Motor neuron (in vitro differentiated cells): ENCODE measurements at places on chromosomes 16 and 17. TPM values are rescaled to one million over a fixed set of nuclear protein-coding genes. Genes with fewer than 3 reads are reported as not detected.

Gene SPATA22
- 0.13 TPM in 1 of 2 replicates, not detected in the other for total RNA-seq

Gene HDAC5
- total RNA-seq: 23.3 and 28.2 TPM in 2 replicates

Gene TEX19
- total RNA-seq: 0.26 TPM in 1 of 2 replicates, not detected in the other

Gene HBA1
- not detected in 2 replicates for total RNA-seq

Gene KCNG4
- total RNA-seq: 0.18 and 0.31 TPM in 2 replicates

Gene SLC2A4
- 1.4 and 1.6 TPM in 2 replicates for total RNA-seq

Gene HSD11B2
- 2.3 and 7.3 TPM in 2 replicates for total RNA-seq

Gene ARL5C
- total RNA-seq: 0.14 and 0.34 TPM in 2 replicates

Gene ACD
- 16.6 and 20.1 TPM in 2 replicates for total RNA-seq

Gene KRT34
- not detected in 2 replicates for total RNA-seq

Gene SALL1
- 14.2 and 17.2 TPM in 2 replicates for total RNA-seq

Gene ARHGDIA
- total RNA-seq: 68.7 and 96.3 TPM in 2 replicates

Gene ANKRD40CL
- 1.8 and 2.0 TPM in 2 replicates for total RNA-seq

Gene GGT6
- 0.14 and 0.41 TPM in 2 replicates for total RNA-seq

Gene DCTPP1
- total RNA-seq: 24.0 and 28.1 TPM in 2 replicates

Gene EPOP
- 1.1 and 1.5 TPM in 2 replicates for total RNA-seq

Gene C16orf46
- 5.9 and 8.4 TPM in 2 replicates for total RNA-seq

Gene PRSS33
- total RNA-seq: not detected in 2 replicates

Gene PLXDC1
- total RNA-seq: 0.67 and 2.1 TPM in 2 replicates

Gene SLC4A1
- 0.15 TPM in 1 of 2 replicates, not detected in the other for total RNA-seq

Gene ABCA8
- total RNA-seq: 0.33 and 0.50 TPM in 2 replicates

Gene TMEM11
- 26.9 and 28.6 TPM in 2 replicates for total RNA-seq

Gene CD300LB
- 0.08 and 0.09 TPM in 2 replicates for total RNA-seq

Gene MT1E
- 2.0 and 2.2 TPM in 2 replicates for total RNA-seq

Gene PAFAH1B1
- 95.4 and 97.5 TPM in 2 replicates for total RNA-seq

Gene LITAFD
- total RNA-seq: not detected in 2 replicates

Gene KCNAB3
- 10.0 and 17.2 TPM in 2 replicates for total RNA-seq

Gene ACAP1
- 11.4 and 14.0 TPM in 2 replicates for total RNA-seq

Gene USP31
- 4.9 and 5.4 TPM in 2 replicates for total RNA-seq

Gene CRYBA1
- 0.96 TPM in 1 of 2 replicates, not detected in the other for total RNA-seq

Gene SMYD4
- total RNA-seq: 14.0 and 16.6 TPM in 2 replicates

Gene MYH11
- 2.1 and 5.1 TPM in 2 replicates for total RNA-seq

Gene SUZ12
- 10.8 and 15.2 TPM in 2 replicates for total RNA-seq

Gene TPSG1
- 0.52 and 1.3 TPM in 2 replicates for total RNA-seq

Gene CFAP97D1
- total RNA-seq: 0.31 TPM in 1 of 2 replicates, not detected in the other

Gene ZACN
- total RNA-seq: 34.2 and 37.3 TPM in 2 replicates

Gene CPHXL2
- total RNA-seq: 1.2 and 1.5 TPM in 2 replicates

Gene OMG
- 1.9 and 2.8 TPM in 2 replicates for total RNA-seq

Gene EVPL
- total RNA-seq: 0.21 and 0.23 TPM in 2 replicates

Gene RPS15A
- total RNA-seq: 1,937 and 2,821 TPM in 2 replicates

Gene UTS2R
- total RNA-seq: 0.43 TPM in 1 of 2 replicates, not detected in the other

Gene KRTAP17-1
- not detected in 2 replicates for total RNA-seq

Gene VAT1L
- total RNA-seq: 13.4 and 14.0 TPM in 2 replicates

Gene TEKT3
- total RNA-seq: 1.1 and 1.8 TPM in 2 replicates

Gene SPNS2
- 8.7 and 9.1 TPM in 2 replicates for total RNA-seq

Gene KRT27
- 0.14 TPM in 1 of 2 replicates, not detected in the other for total RNA-seq

Gene SNX20
- total RNA-seq: 0.11 and 0.36 TPM in 2 replicates

Gene MYOCD
- 0.25 TPM in 1 of 2 replicates, not detected in the other for total RNA-seq

Gene GPR179
- total RNA-seq: 0.32 and 0.41 TPM in 2 replicates

Gene TPPP3
- 3.1 and 4.0 TPM in 2 replicates for total RNA-seq

Gene CSH2
- total RNA-seq: 0.14 TPM in 1 of 2 replicates, not detected in the other

Gene CLEC19A
- total RNA-seq: 0.16 and 0.27 TPM in 2 replicates

Gene UNC45B
- total RNA-seq: 0.05 TPM in 1 of 2 replicates, not detected in the other
